Pancreas (tissue), 10 donors: ENCODE measurements at places on chromosomes 2 and 18. TPM values are rescaled to one million over a fixed set of nuclear protein-coding genes. Genes with fewer than 3 reads are reported as not detected.
A peak's percentile ranks its signal among the peaks of the same experiment; 100 is the strongest.

GRCh38 chr2:2107141-2107540 lies 223.9 kb downstream of the MYT1L start:
- no peaks in the 10 kb centered on the region for H3K36me3 ChIP-seq
- no peak overlapping the region for H3K27ac ChIP-seq
- no peaks in the 10 kb centered on the region for H3K27me3 ChIP-seq
- H3K4me3 ChIP-seq, result no peak overlapping the region
- no peak for DNase-seq
- no peaks in the 10 kb centered on the region for H3K4me1 ChIP-seq

- no peak overlapping the region for H3K4me3 ChIP-seq
- H3K27ac ChIP-seq, result no peak overlapping the region
- H3K27me3 ChIP-seq, result no peaks in the 10 kb centered on the region
- no peaks in the 10 kb centered on the region for H3K36me3 ChIP-seq
These were observed 112.0 kb upstream of the THOC1 start for GRCh38 chr18:379681-380330.

DNA sequence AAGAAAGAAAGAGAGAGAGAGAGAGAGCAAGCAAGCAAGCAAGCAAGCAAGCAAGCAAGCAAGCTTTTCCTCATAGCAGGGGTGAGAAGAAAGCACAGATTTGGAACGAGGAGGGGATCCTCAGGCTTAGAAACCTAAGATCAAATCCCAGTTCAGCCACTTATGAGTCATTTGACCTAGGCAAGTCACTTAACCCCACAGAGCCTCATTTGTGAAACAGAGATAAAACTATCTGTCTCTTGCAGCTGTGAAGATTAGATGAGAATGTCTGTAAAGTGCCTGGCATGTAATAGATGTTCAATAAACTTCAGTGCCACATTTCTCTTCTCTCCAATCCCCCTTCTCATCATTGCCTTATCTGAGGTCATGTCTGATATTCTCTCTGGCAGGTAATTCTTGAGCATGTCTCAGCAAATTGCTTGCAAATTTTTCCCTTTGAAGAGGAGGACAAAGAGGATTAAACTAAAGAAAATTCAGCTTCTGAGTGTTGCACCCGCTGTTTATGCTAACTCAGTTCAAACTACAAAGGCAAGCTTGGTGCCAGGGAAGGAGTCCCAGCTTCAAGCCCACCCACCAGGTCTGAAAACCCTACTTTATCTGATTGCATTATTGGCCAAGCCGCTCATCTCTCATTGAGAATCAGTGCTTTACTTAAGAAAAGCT lies 20.3 kb downstream of the ALK start:
- DNase-seq, result no peak
- H3K4me3 ChIP-seq, result no peak overlapping the region
- H3K27ac ChIP-seq, result no peak overlapping the region
- H3K4me1 ChIP-seq, result no peaks in the 10 kb centered on the region
- no peaks in the 10 kb centered on the region for H3K36me3 ChIP-seq

GRCh38 chr2:109125593-109126500 lies 3.2 kb upstream of the SH3RF3 start:
- no peak for DNase-seq
- H3K36me3 ChIP-seq, result no peaks in the 10 kb centered on the region
- H3K27me3 ChIP-seq, result no peaks in the 10 kb centered on the region

DNA sequence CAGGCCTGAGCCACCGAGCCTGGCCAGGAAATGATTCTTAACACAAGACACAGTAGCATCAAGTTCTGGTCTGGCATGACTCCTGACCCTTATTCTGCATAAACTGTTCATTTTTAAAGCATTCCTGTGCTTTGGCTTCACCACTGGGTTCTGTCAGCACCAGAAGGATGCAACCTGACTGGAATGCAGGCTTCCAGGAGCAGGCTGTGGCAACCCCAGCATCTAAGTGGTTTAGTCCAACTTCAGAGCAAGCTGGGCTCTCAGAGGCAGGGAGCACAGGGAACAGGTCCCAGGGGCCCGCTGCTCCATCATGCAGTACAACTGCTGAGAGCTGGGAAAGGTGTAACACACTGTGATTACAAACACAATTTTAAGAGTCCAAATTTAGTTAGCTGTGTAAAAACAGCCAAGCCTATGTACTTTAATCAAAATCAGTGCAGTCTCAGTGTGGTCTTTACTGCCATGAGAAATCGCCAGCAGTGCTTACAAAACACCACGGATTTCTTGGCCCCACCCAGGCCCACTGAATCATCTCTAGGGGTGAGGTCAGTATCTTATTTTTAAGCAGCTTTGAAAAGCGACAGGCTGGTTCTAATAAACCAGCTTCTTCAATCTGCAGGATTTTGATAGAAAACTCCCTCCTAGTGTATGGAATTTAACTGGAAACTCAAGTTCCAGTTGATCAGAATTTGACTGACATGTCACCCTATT lies 44.4 kb upstream of the TMEM182 start:
- H3K4me1 ChIP-seq, result no peaks in the 10 kb centered on the region
- peaks cover 9% of the 10 kb centered on the region for H3K36me3 ChIP-seq
- no peaks in the 10 kb centered on the region for H3K27me3 ChIP-seq
- no peak overlapping the region for H3K27ac ChIP-seq

The GALNT14 gene
- 1.9 TPM for total RNA-seq

- H3K27me3 ChIP-seq, result no peaks in the 10 kb centered on the region
- DNase-seq, result peak; percentile 53
- no peak overlapping the region for H3K4me3 ChIP-seq
- H3K27ac ChIP-seq, result no peak overlapping the region
- peaks cover 7% of the 10 kb centered on the region for H3K4me1 ChIP-seq
These were observed 1.9 kb downstream of the MAB21L4 start for GRCh38 chr2:240894006-240894405.

The PTPN4 gene
- total RNA-seq, result 18.7 TPM

The TNS1 gene
- 104 TPM for total RNA-seq

The REG3A gene
- 72.7 TPM for total RNA-seq

The COL4A4 gene
- 5.7 TPM for total RNA-seq

- no peak for DNase-seq
- H3K36me3 ChIP-seq, result no peaks in the 10 kb centered on the region
- H3K27me3 ChIP-seq, result no peaks in the 10 kb centered on the region
These were observed 58.7 kb upstream of the CELF4 start for GRCh38 chr18:37624318-37624717.

DNA sequence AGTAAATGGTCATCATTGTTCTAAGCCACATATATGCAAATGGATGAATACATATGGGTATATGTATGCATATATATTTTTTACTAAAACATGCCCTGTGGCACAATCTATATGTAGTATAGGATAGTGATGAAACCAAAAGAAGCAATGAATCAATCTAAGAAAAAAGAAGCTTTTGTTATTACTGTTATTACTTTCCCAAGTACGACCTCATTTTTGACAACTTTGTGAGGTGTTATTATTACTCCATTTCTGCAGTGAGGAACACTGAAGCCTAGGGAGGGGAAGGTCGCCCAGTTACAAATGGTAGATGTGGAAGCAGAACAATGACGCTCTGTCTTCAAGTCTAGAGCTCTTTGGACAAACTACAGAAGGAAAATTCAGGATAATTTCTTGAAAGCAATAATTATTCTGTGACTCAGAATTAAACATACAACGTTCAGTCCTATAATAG lies 38.3 kb downstream of the STAT4 start:
- no peak for DNase-seq
- H3K36me3 ChIP-seq, result no peaks in the 10 kb centered on the region
- no peaks in the 10 kb centered on the region for H3K4me1 ChIP-seq
- no peak overlapping the region for H3K27ac ChIP-seq
- no peaks in the 10 kb centered on the region for H3K27me3 ChIP-seq

DNA sequence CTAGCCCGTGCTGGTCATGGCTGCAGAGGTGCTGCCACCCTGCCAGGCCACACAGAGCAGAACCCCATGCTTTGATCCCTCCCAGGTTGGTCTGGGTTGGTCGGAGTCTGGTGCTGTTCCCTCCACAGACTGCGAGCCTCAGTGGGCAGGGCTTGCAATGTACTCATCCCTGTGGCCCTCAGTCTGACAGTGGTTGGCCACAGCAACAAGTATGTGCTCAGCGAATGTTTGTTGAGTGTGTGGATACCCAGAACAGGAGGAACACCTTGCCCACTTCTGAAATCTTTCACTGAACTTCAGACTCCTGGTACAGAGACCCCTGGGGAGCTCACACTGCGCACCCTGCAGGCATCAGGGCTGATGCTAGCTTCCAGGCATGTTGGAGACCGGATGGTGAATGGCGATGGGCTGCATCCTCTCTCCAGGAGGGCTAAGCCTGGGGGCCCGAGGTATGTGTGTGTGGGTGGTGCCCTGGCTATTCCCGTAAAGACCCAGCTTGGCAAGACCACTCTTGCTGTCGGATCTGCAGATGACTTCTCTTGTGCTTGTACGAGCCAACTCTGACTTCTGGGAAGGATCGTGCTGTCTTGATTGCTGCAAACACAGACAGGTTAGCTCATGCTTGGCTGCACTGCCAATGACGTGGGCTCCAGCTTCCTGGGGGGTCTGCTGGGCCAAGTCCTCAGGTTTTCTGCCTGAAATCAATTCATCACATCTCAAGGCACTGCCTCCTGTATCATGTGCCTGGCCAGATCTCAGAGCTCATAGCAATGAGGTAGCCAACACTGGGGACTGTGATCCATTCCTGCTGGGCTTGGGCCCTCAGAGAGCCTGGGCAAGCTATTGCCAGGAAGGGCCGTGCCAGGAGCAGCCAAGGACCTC lies 43.7 kb downstream of the RHOB start:
- H3K27ac ChIP-seq, result no peak overlapping the region
- no peaks in the 10 kb centered on the region for H3K27me3 ChIP-seq
- no peaks in the 10 kb centered on the region for H3K36me3 ChIP-seq
- no peaks in the 10 kb centered on the region for H3K4me1 ChIP-seq
- DNase-seq, result no peak

GRCh38 chr2:63729831-63730230 lies 111.9 kb upstream of the UGP2 start:
- no peak overlapping the region for H3K27ac ChIP-seq
- H3K27me3 ChIP-seq, result no peaks in the 10 kb centered on the region
- H3K4me1 ChIP-seq, result peaks cover 7% of the 10 kb centered on the region
- no peak for DNase-seq
- H3K4me3 ChIP-seq, result no peak overlapping the region

The DYNAP gene
- not detected for total RNA-seq

- no peaks in the 10 kb centered on the region for H3K4me1 ChIP-seq
- no peaks in the 10 kb centered on the region for H3K27me3 ChIP-seq
- peak overlapping the region; percentile 22 for H3K4me3 ChIP-seq
- H3K36me3 ChIP-seq, result no peaks in the 10 kb centered on the region
- peak; percentile 91 for DNase-seq
- peak overlapping the region; percentile 100 for H3K27ac ChIP-seq
These were observed 749 bp upstream of the EIF2AK3 start for GRCh38 chr2:88627856-88628570.

- peak overlapping the region; percentile 64 for H3K27ac ChIP-seq
- H3K4me1 ChIP-seq, result peaks cover 3% of the 10 kb centered on the region
- peak; percentile 24 for DNase-seq
- H3K4me3 ChIP-seq, result no peak overlapping the region
- no peaks in the 10 kb centered on the region for H3K36me3 ChIP-seq
- H3K27me3 ChIP-seq, result no peaks in the 10 kb centered on the region
These were observed 20.0 kb upstream of the CAVIN2 start for GRCh38 chr2:191866675-191867506.

- H3K27me3 ChIP-seq, result no peaks in the 10 kb centered on the region
- H3K27ac ChIP-seq, result no peak overlapping the region
- no peaks in the 10 kb centered on the region for H3K4me1 ChIP-seq
- no peak overlapping the region for H3K4me3 ChIP-seq
- DNase-seq, result no peak
These were observed 44.0 kb downstream of the KIF3C start for GRCh38 chr2:25938345-25938744.

- no peaks in the 10 kb centered on the region for H3K36me3 ChIP-seq
- H3K27ac ChIP-seq, result no peak overlapping the region
- no peaks in the 10 kb centered on the region for H3K4me1 ChIP-seq
- no peak for DNase-seq
These were observed 83.9 kb upstream of the YWHAQ start for GRCh38 chr2:9714630-9715214.
